ENCODE measurements at places on chromosomes 2 and 18.

- DNase-seq, result no peak
Measured at GRCh38 chr2:58923869-58924268, 682.7 kb upstream of the FANCL start.

- DNase-seq, result no peak
Measured at GRCh38 chr2:66235428-66235827, 199.5 kb upstream of the MEIS1 start.

DNA sequence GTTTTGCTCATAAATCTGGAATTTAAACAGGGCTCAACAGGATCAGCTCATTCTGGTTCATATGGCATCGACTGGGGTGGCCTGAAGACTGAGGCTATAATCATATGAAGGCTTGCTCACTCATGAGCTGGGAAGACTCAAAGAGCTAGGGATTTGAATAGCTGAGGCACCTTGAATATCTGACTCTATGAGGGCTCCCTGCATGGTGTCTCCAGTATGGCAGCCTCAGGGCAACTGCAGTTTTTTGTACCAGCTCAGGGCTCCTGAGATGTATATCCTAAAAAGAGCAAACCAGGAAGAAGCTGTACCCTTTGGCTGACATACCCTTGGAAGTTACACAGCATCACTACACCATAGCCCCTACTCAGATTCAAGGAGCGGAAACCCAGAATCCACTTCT, 15.3 kb upstream of the GPR39 start:
- DNase-seq, result no peak

DNA sequence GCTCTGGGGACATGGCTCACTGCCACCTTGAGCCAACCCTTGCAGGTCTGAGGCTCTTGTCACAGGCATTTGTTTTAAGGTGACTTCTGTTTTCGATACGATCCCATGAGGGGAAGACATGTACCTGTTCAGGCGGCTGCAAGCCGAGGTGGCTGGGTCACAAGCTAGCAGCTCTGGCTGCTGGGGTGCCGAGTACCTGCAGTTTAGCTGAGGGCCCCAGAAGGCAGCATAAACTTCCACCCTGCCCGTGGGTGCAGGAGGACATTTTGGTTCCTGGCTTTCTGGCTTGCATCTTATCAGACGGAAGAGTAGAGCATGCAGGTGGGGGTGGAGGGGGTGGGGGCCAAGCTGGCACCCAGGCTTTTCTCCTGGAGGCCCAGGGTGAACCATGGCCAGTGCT, 28.4 kb downstream of the COA5 start:
- DNase-seq, result no peak

DNA sequence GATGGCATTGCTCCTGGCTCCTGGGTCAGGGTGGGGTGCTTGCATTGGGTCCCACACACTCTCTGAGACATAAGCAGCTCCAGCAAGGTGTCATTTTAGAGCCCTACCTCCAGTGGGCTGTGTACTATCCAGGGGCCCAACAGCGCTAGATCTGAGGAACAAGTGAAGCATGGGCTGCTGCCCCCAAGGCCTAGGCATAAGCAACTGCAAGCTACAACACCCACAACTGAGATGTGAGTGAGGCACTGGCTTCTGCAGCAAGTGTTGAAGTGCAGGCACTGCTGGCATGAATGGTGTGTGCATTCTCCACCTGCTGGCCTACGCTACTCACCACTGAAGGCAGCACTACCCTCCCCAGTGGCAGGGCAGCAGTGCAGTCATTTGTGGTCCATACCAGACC, 81.0 kb upstream of the STK39 start:
- DNase-seq, result no peak

GRCh38 chr18:24086082-24086481, 52.8 kb upstream of the CABYR start:
- no peak for DNase-seq

DNA sequence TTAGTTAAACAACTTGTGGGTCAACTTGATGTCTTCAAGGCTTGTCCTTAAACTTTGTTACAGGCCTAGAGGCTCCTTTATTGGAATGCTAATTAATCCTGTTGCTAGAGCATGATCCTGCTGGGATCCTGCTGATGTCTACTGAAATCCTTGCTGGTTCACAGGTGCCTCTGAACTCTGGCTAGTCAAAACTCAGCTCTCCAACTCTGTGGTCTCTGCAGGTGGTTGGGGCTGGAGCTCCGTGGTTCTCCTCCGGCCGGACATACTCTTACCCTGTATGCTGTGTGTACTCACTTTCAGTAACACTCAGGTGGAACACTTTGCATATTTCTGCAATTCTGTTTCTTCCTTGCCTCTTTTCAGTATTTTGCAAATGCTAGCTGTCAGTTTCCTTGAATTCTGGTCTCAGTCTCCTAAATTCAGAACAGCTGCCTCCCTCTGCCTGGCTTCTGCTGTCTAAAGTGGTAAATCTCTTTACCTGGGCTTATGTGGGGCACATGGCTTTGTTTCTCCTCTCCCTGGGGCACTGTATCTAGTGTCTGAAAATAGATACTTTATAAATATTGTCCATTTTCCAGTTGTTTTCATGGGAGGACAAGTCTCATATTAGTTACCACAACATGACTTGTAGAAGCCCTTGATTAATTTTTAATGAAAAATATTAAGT, 113.0 kb downstream of the ATP9B start:
- no peak for DNase-seq

- no peak for DNase-seq
Measured at GRCh38 chr2:149122516-149122915, 84.0 kb downstream of the LYPD6B start.

GRCh38 chr2:45860136-45861121, 209.0 kb downstream of the PRKCE start:
- no peak for DNase-seq

- no peak for DNase-seq
Measured at GRCh38 chr2:235660484-235661082, 166.7 kb downstream of the AGAP1 start.

GRCh38 chr2:54559593-54560145, 103.5 kb downstream of the SPTBN1 start:
- no peak for DNase-seq

- DNase-seq, result no peak
Measured at GRCh38 chr18:39167990-39168389, 1602.4 kb upstream of the CELF4 start.

- no peak for DNase-seq
Measured at GRCh38 chr18:1968801-1969498, 602.4 kb downstream of the METTL4 start.

- no peak for DNase-seq
Measured at GRCh38 chr2:217475791-217476190, 527.0 kb downstream of the TNS1 start.

DNA sequence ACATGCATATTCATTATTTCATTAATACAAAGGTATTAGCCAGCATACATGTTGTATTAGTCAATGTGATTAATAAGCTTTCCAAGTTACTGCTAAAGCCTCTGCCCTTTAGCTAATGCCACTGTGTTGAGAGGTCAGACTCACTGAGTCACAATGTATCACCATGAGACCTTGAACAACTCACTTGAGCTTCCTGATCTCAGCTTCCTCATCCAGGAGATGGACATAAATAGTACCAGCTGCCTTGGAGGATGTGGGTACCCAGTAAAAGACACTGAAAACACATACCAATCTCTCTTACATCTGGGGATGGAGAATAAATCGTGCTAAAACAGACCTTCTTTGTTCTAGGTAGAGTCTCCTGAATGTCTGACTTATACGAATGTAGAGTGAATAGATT, 224.6 kb downstream of the EPHA4 start:
- DNase-seq, result no peak

- DNase-seq, result no peak
Measured at GRCh38 chr18:2641638-2642037, 13.9 kb upstream of the SMCHD1 start.

- DNase-seq, result no peak
Measured at GRCh38 chr2:156340377-156340776, 7.9 kb upstream of the NR4A2 start.

GRCh38 chr2:149430743-149431736, 100.7 kb downstream of the LYPD6 start:
- no peak for DNase-seq

DNA sequence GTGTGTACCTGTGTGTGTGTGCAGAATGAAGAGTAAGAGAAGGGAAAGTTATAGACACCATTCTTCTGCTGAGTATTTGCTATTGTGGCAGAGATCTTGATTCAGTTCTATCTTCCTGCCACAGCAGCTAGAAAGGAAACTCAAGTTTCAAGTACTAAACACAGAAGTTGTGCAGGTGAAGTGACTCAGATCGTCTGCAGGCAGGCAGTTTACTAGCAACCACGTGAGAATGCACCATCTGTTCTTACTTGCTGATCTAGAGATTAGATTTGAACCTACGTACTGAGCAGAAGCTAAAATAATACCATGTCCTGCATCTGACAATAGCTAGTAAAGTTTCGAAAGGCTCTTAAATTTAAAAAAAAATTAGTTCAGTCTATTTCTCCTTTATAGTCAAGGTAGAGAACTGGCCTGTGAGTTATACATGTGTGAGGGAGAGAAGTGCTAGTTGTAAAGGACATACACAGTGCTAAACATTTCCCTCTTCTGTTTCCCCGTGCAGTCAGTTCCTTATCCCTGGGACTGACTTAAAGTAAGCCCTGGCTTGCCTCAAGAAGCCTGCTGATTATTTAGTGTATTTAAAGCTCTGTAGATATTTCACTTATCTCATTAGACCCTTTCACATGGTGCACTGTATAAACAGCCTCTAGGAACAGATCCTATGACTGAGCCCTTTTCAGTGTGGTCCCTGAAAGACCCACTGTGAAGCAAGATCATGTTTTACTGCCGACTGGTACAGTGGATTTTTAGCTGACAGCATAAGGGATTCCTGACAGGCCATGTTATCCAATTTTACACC, 45.0 kb downstream of the SLC38A11 start:
- DNase-seq, result no peak

GRCh38 chr2:98155291-98155690, 68.3 kb downstream of the VWA3B start:
- DNase-seq, result no peak

DNA sequence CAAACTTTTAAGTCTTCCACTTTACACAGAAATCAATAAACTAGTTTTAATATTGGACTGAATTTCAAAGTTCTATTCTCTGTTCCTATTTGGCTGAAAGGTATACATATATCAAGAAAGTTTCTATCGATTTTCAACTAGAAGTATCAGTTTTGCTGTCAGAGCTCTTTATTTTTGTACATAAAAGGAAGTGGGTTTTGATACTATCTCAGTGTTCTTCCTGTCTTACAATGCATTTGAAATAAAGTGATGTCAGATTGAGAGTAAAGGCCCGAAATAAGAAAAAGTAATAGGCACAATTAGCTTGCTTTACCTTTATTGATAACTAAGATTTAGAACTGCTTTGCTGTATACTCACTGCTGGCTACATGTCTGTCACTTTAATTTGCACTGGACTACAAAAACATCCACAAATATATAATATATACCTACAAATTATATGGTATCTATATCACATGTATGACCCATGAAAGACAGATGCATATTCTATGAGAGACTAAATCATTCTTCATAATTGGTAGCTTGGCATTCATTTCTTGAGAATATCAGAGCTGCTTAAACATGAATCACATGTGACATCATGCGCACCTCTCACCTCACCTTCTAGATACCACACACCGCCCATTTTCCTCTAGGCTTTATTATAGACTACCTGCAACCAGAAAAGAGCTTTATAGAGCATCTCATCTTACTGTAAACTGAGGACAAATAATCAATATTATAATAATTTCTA, 83.6 kb downstream of the ASXL2 start:
- no peak for DNase-seq

DNA sequence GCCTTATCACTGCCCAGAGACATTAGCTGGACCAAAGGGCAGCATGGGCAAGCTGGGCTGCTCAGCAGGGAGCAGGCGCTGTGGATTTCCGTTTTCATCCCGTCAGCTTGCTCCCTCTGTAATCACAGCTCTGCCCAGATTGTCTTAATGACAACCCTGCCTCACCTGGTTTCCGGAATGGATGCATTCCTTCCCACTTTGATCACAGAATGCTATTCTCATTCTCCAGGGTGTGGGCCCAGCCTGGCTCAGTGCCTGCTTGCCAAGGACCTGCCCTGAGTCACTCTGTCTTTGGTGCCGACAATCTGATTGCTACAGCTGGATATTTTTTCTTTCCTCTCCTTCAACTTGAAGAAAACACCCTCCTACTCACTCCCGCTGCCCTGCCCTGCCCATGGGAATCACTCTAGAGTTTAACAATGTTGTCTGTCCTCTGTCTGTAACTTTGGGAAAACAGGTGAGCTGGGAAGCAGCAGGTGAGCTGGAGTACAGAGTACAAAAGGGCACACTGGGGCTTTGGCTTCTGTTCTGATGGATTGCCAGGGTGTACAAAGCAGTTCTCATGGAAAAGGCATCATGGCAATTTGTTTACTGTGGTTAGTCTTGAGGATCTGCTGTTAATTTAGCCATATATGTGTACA, 27.2 kb upstream of the FAM136A start:
- DNase-seq, result no peak

- no peak for DNase-seq
Measured at GRCh38 chr2:186912979-186913378, 64.0 kb upstream of the ZSWIM2 start.

- no peak for DNase-seq
Measured at GRCh38 chr18:251572-251971, 16.3 kb downstream of the THOC1 start.

DNA sequence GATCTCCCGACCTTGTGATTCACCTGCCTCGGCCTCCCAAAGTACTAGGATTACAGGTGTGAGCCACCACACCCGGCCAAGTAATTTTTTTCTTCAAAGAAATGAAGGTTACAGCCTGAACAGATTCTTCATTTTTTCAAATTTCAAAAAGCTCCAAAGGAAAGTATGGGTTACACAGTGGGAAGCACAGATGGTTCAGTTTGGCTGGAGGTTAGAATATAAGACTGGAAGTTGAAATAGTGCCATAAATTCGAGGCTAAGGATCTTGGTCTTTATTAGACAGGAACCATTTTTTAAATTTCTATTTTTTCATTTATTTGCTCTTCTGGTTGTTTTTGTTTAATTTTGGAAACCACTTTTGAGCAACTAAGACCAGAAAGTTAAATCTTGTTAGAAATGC, 120.0 kb downstream of the STK39 start:
- no peak for DNase-seq

DNA sequence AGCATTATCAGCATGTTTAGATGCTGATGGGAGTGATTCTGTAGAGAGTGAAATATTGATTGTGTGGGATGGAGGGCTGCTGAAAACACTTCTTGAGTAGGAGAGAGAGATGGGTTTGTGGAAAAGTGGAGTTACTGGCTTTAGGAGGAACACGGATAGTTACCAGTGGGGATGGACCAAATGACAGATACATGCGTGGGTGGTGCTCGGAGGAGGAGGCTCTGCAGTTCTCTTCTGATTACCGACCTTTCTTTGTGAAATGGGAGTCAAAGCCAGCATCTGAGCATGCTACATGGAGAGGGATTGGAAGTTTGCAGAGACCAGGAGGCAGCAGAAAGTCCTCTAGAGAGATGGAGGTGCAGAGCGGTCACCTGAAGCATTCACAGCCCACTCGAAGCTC, 26.3 kb downstream of the RNF144A start:
- no peak for DNase-seq

All from stimulated activated CD8-positive, alpha-beta memory T cell treated with anti-CD3 and anti-CD28 coated beads, Interleukin-2, amount 100 ng/mL, for 1 hour (primary cell).